ENCODE measurements at places on chromosomes 7 and 10.

DNA sequence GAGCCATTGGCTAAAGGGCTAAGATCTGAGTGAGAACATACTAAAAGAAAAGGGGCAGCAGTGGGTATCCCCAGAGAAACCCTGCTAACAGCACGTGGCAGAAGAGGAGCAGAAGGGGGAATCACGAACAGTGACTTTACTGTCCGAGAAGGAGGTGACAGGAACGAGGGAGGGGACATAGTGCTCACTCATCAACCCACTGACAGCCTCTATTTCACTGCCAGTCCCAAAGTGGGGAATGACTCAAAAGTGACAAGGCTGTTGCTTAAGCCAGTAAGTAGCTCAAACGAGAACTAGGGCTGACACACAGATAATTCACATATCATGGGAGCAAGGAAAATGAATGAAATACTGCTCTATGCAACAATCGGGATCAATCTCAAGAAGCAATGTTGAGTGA, 92.7 kb downstream of the RSU1 start:
- no peak for DNase-seq

- no peak for DNase-seq
Observed at GRCh38 chr10:70915806-70916205, 27.4 kb upstream of the PCBD1 start.

DNA sequence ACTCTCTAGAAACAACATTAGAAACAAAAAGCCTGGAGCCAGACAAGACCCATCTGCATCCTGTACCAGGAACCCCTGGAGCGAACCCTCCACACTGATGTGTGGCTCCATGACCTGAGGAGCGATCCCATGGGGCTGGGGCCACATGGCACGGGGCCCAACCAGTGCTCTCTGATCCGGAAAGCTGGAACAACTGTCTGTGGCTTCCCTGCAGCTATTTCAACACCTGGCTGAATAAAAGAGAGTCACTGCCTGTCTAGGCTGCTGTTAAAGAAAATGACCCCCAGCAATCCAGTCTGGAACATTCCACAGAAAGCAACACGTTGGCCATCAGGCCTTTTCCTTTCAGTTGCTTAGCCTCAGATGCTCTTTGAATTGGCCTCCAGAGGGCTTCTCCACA, 20.9 kb downstream of the UROS start:
- no peak for DNase-seq

- no peak for DNase-seq
Observed at GRCh38 chr10:46550076-46550790, 6.2 kb downstream of the GPRIN2 start.

- DNase-seq: peak; percentile 32
Observed at GRCh38 chr7:46725136-46725535, 804.1 kb upstream of the IGFBP3 start.

GRCh38 chr7:70573696-70574095, 558.2 kb upstream of the GALNT17 start:
- no peak for DNase-seq

GRCh38 chr7:123727071-123727837, 21.5 kb downstream of the WASL start:
- peak; percentile 90 for DNase-seq

GRCh38 chr7:81767926-81768325, 1.9 kb downstream of the HGF start:
- no peak for DNase-seq

Data from choroid plexus epithelial cell (primary cell).